Bladder microvascular endothelial cell (primary cell): ENCODE measurements at places on chromosomes 4 and X. TPM values are rescaled to one million over a fixed set of nuclear protein-coding genes. Genes with fewer than 3 reads are reported as not detected.

MEPE gene
- total RNA-seq = not detected in 2 replicates

CWH43 gene
- total RNA-seq = not detected in 2 replicates

GRIA3 gene
- 0.32 TPM in 1 of 2 replicates, not detected in the other for total RNA-seq

IL13RA2 gene
- 0.97 and 2.7 TPM in 2 replicates for total RNA-seq

GASK1B gene
- total RNA-seq = 165 and 168 TPM in 2 replicates

NDP gene
- not detected in 2 replicates for total RNA-seq
